ENCODE measurements at places on chromosomes 16 and 17.

- no peak for DNase-seq
These were observed 71.9 kb upstream of the GSE1 start for GRCh38 chr16:85541181-85541580.

DNA sequence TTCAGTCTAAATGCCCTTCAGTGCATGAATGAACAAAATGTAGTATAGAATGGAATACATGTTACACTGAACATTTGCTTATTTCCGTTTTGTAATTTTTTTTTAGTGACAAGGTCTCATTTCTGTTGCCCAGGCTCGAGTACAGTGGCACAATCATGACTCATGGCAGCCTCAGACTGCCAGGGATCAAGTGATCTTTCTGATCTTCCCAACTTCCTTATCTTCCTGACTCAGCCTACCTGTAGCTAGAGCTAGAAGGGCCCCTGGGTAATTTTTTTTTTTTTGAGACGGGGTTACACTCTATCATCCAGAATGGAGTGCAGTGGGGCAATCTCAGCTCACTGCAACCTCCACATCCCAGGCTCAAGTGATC, 7.3 kb upstream of the SLX4 start:
- DNase-seq: no peak

- DNase-seq: no peak
These were observed 11.5 kb upstream of the ARHGAP17 start for GRCh38 chr16:25026621-25027020.

- DNase-seq: no peak
These were observed 11.5 kb upstream of the TPPP3 start for GRCh38 chr16:67404740-67405226.

DNA sequence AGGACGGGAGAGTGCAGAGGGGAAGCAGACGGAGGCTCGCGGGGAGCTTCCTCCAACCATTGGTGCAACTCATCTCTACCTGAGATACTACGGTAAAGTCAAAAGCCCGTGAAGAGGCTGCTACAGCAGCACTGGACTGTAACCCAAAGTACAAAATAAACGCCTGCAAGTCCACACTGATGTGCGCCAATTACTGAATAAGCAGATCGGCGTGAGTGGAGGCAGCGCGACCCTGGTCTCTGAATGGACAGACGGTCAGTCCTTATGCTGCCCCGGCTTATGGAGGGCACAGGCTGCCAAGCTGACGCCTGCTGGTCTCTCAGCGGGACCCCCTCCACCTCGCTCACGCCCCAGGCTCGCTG, 58.5 kb downstream of the LMF1 start:
- DNase-seq: no peak

- DNase-seq: no peak
These were observed 2.1 kb upstream of the MFSD6L start for GRCh38 chr17:8801135-8801840.

GRCh38 chr17:333626-334396, 18.8 kb downstream of the RPH3AL start:
- no peak for DNase-seq

DNA sequence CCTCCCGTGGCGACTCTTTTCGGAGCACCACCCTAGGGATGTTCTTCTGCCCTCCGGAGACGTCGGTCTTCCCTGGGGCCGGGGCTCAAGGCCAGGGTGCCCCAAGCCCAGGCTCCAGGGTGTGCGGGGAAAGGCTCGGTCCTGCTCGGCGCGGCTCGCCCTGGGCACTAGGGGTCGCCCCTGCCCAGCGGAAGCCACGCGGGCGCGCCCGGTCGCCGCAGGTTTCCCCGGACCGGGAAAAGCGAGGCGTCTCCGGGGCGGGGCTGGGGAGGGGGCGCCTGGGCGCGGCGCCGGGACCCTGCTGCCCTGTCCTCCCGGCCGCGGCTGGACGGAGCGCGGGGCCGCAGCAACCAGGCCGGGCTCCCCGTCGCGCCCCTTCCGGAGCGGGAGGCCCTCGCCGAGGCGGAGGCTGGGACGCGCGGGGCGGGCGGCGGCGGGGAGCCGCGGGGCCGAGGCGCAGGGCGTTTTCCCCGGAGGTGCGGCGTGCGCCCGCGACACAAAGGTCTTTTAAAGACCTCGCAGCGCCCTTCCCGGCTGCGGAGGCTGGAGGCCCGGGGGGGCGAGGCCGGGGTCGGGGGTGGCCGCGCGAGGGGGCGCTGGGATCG, 76.4 kb downstream of the MRC2 start:
- DNase-seq: no peak

- DNase-seq: no peak
These were observed 48.8 kb downstream of the AIPL1 start for GRCh38 chr17:6386041-6386630.

DNA sequence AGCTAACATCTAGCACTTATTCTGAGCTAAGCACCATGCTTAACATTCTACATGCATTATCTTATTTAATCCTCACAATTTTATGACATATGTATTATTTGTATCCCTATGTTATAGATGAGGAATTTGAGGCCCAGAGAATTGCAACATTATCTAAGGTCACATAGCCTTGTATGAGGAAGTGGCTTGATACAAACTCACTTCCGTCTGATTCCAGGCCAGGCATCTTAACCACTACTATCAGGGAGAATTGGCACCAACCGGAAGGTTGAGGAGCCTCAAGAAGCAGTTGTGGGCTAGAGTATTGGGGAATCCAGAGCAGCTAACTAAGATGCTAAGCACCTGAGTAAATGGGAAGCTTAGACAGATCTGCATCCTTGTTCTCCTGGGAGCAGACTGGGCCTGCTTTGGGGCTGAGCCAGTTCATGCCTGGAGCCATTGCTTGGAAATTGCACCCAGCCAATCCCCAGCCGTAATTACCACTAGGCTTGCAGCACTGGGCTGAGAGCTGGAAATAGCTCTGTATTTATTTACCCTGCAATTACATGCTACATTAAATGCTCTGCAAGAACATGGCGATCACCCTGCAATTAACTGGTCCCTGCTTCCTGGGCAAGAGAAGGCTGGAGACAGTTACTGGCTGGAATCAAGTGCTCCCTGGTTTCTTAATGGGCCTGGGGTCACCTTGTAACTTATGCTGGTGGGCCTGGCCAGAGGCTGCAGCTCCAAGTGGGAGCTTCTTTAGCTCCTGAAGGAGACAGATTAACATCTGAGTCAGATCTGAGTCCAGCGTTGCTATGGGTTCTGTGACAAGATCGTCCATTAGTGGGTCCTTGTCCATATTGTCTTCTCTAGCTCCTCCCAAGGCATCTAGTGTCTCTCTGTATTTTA, 273.1 kb upstream of the CCL2 start:
- peak; percentile 64 for DNase-seq

DNA sequence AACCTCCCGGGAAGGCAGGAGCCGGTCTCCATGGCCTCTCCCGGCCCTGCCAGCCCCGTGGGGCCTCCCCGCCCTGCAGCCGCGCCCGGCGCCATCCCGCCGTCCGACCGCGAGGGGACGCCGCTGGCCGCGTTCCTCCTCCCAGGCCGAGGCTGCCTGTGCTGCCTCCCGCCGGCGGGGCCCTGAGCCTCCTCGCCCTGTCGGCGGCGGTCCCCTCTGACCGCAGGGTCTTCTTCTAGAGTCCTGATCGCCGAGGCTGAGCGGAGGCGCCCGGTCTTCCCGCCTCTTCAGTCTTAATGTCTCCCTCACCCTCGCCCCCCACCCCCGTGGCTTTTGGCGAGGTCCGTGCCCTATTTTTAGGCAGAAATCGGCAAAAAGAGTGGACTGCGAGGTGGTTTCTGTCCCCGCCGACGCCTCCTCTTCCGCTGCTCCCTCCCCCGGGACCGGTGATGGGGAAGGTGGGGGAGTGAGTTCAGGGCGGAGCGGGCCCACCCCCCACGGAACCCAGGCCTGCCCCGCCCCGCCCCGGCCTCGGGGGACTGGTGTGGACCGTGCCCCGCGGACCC, 794 bp upstream of the CPNE7 start:
- no peak for DNase-seq

Measured in NCI-H1436 treated with DMSO at 0.1 percent for 48 hours (cell line).